ENCODE measurements at places on chromosomes 2 and 18.
A peak's percentile ranks its signal among the peaks of the same experiment; 100 is the strongest.

GRCh38 chr2:69628325-69629021, 15.1 kb downstream of the AAK1 start:
- no peak for DNase-seq

- DNase-seq, result no peak
Observed at GRCh38 chr2:1967242-1968208, 223.2 kb upstream of the PXDN start.

DNA sequence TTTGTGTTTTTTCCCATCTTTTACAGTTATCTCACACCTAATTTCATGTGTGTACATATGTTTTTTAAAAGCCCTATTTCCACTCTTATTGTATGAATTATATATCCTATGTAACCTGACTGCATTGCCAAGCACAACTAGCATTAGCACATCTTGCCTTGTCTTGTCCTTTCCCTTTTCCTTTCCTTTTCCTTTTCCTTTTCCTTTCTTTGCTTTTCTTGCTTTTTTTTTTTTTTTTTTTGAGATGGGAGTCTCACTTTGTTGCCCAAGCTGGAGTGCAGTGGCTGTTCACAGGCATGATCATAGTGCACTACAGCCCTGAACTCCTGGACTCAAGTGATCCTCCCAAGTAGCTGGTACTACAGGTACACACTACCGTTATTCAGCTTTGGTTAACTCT, 172.7 kb upstream of the BOD1L2 start:
- no peak for DNase-seq

DNA sequence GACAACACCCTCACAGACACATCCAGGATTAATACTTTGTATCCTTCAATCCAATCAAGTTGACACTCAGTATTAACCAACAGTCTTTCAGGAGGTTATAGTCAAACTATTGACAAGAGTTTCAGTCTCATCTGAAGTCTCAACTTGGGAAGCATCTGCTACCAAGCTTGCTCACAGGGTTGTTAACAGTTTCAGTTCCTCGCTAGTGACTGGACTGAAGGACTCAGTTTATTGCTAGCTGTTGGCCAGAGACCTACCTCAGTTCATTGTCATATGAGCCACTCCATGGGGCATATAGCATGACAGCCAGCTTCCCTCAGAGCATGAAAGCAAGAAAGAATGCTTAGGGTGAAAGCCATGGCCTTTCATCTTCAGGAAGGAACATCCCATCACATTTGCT, 228.6 kb downstream of the EPHA4 start:
- no peak for DNase-seq

DNA sequence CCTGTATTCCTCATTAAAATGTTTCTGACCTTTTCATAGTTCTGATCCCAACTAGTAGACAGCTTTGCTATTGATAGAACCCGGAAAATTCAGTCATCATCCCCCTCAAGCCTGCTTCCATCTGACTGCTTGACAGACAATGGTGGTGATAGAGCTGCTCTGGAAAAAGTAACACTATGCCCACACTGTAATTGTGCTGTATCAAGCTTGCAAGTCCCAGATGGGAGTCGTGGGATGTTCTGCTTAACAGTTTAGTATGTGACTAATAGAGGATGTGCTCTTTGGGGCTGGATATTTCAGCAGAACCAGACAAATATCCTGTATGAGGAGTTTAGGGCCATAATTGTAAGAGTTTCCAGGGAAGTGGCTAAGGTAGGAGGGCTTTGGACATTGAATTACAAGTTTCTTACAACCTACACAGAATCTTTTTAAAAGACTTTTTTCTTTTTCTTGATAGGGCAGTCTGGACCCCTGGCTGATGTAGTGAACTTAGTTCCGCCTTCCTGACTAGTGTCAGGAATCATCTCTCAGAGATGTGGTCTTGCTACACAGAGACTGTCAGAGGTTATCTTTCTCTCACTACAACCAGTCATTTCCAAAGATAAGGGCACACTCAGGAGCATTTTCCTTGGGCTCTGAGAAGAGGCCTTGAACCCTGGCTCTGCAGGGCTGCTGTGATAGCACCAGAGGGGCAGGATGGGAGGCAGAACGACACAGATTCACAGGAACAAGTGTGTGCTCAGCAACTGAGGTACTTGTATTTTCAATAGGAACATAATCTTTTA, 158.0 kb upstream of the RBMS1 start:
- no peak for DNase-seq

GRCh38 chr2:217970206-217970605, 32.6 kb downstream of the TNS1 start:
- no peak for DNase-seq

DNA sequence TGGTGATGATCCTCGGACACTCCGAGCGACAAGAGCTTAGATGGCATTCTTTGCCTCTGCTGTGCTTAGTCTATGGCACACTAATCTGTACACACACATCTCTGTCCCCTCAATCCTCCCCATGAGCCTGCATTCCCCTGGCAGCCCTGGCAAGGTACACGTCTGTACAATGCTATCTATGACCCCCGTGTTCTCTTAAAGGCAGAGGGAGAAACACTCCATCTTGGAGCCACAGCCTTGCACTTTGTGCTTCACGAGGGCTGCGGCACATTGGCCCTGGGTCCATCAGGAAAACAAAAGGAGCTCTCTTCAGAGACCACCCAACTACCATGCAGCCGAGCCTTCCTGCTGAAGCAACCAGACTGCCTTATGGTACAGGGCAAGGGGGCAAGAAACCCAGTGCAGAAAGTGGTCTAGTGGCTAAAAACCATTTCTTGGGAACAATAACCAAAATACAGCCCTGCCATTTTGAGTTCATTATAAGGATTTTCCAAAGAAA, 42.5 kb downstream of the STEAP3 start:
- no peak for DNase-seq

GRCh38 chr2:70086278-70086837, 919 bp upstream of the PCBP1 start:
- peak; percentile 67 for DNase-seq

GRCh38 chr2:131037398-131038257, 55.6 kb downstream of the FAM168B start:
- no peak for DNase-seq

DNA sequence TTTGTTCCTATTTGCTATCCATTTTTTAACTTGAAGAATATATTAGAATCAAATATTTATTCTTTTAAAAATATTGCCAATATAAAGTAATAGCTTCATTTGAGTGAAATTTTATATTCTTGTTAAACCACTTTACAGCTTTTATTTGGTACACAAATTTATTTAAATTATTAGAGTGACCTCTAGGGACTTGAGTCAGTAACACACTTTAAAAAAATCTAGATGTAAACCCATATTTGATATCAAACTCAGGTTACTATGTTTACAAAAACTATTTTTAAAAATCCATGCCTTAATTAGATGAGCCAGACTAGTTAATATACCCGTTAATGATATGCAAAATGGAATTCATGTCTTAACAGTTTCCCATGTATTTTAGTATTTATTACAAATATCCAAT, 134.6 kb downstream of the MAP4K4 start:
- DNase-seq, result peak; percentile 33

GRCh38 chr2:106037932-106038331, 156.2 kb downstream of the UXS1 start:
- no peak for DNase-seq

GRCh38 chr18:499776-500631, 497 bp downstream of the COLEC12 start:
- no peak for DNase-seq

DNA sequence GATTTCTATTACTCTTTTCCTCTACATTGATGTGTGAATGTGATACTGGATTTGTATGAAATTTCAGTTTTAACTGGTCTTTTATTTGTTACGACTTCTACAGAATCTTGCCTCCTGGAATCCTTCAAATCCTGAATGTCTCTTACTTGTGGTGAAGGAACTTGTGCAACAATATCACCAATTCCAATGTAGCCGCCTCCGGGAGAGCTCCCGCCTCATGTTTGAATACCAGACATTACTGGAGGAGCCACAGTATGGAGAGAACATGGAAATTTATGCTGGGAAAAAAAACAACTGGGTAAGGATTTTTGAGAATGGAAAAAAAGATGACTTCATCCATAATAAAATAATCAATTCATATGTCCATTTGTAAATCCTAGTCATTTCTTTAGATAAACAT, 134.6 kb downstream of the BABAM2 start:
- no peak for DNase-seq

GRCh38 chr2:240506406-240507059, 51.3 kb downstream of the ANKMY1 start:
- no peak for DNase-seq

GRCh38 chr2:198452327-198452726, 647.9 kb downstream of the PLCL1 start:
- DNase-seq, result no peak

- no peak for DNase-seq
Observed at GRCh38 chr2:203327582-203327900, 653 bp upstream of the ABI2 start.

DNA sequence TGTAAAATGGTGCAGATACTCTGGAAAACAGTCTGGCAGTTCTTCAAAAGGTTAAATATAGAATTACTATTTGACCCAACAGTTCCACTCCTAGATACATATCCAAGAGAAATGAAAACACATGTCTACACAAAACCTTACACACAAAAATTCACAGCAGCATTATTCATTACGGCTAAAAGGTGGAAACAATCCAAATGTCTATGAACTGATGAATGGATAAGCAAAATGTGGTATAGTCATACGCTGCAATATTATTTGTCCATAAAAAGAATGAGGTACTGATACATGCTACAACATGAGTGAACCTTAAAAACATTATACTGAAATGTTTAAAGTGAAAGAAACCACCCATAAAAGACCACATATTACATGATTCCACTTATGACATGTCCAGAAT, 4.0 kb downstream of the CYP27C1 start:
- DNase-seq, result no peak
